Activated CD8-positive, alpha-beta T cell treated with anti-CD3 and anti-CD28 coated beads for 36 hours (primary cell): ENCODE measurements at places on chromosomes 1 and 21. TPM values are rescaled to one million over a fixed set of nuclear protein-coding genes. Genes with fewer than 3 reads are reported as not detected.

Gene UTS2
- not detected for total RNA-seq

GRCh38 chr1:93729906-93730305 is 48.3 kb upstream of the BCAR3 start:
- H3K27ac ChIP-seq, result no peak overlapping the region
- no peak overlapping the region for H3K4me3 ChIP-seq
- DNase-seq, result no peak
- no peaks in the 10 kb centered on the region for H3K36me3 ChIP-seq
- H3K27me3 ChIP-seq, result no peaks in the 10 kb centered on the region
- H3K4me1 ChIP-seq, result no peaks in the 10 kb centered on the region

Gene BNIPL
- total RNA-seq, result 1.4 TPM

DNA sequence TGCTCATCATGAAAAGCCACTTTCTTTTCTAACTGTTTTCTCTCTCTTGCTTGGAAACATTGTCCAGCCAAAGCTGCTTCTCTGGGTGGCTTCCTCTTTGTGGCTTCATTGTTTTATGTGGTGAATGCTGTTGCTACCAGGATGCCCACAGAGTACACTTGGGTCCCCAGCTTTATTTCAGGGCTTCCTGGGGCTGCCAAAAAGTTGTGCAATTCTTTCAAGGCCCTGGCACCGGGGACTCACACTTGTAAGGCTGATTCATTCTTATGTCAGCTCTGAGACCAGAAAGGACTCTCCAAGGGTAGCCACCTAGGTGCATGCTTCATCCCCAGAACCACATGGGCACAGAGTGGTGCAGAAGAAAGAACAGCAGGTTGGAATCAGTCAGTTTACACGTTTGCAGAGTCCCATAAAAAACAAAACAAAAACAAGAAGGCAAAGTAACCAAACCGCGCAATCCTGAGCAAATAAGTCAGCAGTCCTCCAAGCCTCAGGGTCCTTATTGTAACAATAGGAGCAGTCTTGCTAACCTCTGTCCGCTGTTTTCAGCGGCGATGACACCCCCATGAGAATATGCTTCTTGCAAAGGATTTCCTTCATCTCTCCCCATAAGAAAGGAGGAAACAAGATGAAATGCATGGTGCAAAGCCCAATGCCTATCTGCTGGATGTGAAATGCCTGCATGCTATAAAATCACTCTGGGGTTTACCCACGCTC is 89.9 kb upstream of the SSX2IP start:
- peaks cover 4% of the 10 kb centered on the region for H3K27me3 ChIP-seq
- no peak overlapping the region for H3K27ac ChIP-seq
- H3K4me1 ChIP-seq, result peaks cover 27% of the 10 kb centered on the region
- H3K36me3 ChIP-seq, result no peaks in the 10 kb centered on the region
- peak; percentile 39 for DNase-seq

DNA sequence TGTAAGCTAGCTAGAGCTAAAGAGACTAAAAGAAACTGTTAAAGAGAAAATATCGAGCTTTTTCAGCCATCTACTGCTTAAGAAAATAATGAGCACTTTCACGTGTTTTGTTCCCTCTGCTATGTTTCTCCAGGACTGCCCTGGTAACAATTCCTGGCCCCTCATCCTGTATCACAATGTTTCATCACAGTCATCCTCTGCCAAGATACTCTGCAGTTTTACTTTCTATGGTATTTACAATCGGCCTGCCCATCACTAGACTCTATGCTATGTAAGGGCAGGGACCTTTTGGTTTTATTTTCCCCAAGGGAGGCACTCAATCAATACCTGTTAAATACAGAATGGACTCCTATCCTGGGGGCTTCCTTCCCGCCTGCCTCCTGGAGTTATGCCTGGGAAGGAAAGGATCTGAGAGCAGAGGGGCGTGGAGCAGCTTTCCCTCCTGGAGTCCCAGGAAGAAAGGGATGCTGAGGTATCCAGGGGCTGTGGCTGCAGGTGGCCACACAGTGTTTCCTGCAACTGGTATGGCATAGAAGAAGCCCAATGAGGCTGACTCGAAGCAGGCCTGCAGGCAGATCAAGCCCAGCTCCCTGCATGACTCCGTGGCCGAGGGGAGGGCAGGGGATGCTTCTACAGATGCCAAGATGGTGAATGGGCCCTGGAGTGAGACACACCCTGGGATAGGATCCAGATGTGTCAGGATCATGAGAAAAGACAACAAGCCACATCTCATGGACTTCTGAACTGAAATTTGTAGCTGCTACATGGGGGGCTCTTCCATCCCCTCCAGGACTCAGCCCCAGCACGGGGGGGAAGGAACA is 52.9 kb downstream of the MATN1 start:
- H3K27me3 ChIP-seq, result peaks cover 9% of the 10 kb centered on the region
- DNase-seq, result no peak
- no peak overlapping the region for H3K27ac ChIP-seq
- H3K36me3 ChIP-seq, result no peaks in the 10 kb centered on the region
- no peaks in the 10 kb centered on the region for H3K4me1 ChIP-seq
